ENCODE measurements at places on chromosomes 16 and 17. TPM values are rescaled to one million over a fixed set of nuclear protein-coding genes. Genes with fewer than 3 reads are reported as not detected.

The ABCC12 gene
- total RNA-seq, result not detected

The KRTAP4-1 gene
- total RNA-seq, result not detected

The ZG16 gene
- not detected for total RNA-seq

The PDILT gene
- not detected for total RNA-seq

The TNP2 gene
- total RNA-seq, result not detected

The RNF227 gene
- total RNA-seq, result 6.3 TPM
